ENCODE measurements at places on chromosomes 12 and 14.

DNA sequence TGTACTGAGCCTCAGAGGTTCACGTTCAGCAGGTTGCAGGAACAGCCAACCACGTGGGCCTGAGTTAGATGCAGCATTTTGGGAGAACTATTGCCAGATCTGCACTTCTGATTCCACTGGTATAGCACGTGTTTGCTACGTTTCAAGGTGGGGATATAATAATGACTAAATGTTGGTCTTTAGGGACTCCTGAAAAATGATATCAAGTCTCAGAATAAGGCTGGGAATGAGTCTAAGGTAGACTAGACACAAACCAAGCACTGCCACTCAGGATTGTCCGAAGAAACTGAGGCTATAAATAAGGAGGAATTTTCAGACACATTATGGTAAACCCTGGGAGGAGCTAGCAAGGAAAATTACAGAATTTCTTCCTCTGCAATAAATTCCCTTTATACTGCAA, 98.1 kb downstream of the ESR2 start:
- no peak for DNase-seq

- DNase-seq, result peak; percentile 68
Measured at GRCh38 chr14:92584816-92585215, 71.2 kb downstream of the RIN3 start.

DNA sequence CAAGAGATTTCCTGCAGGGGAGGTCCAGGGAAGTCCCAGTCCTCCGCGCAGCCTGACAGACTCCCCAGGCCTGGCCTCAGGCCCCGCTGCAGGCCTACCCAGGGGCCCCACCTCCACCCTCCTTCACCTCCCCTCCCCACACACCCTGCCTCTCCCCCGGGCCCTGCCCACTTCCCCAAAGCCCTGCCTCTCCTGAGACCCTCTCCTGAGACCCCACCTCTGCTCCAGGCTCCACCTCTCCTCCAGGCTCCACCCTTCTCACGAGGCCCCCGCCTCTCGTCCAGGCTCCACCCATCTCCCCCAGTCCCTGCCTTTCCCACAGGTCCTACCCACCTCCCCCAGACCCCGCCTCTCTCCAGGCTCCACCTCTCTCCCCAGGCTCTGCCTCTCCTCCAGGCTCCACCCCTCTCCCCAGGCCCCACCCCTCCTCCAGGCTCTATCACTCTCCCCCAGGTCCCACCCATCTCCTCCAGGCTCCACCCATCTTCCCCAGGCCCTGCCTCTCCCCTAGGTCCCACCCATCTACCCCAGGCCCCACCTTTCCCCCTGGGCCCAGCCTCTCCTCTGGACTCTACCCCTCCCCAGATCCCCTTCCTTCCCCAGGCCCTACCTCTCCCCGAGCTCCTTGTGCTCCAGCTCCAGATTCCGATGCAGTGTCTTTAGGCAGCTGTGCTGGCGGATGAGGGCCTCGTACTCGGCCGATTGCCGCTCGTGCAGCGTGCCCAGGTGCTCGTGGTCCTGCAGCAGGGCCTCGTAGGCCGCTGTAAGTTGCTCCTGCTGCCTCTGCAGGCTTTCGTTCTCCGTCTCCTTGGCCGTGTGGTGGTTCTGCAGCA, 58.8 kb upstream of the GPR68 start:
- DNase-seq, result peak; percentile 30

GRCh38 chr12:72610854-72611358, 338.7 kb downstream of the TRHDE start:
- DNase-seq, result no peak

GRCh38 chr12:2415568-2415944, 362.8 kb downstream of the CACNA1C start:
- DNase-seq, result no peak

DNA sequence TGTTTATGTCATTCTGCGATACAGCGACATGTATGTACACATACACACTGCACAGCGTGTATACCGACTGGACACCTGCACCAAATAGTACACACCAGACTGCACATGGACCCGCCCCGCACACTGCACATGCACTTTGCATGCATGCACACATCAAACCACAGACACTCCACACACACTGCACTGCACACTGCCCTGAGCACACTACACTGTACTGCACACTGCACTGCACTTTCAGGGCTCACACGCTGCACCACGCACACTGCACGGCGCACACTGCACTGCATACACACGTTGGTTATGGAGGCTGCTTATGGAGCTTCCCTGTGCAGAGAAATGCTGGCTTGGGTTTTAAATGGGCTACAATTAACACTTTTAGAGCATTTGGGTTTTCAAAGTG, 1.6 kb downstream of the PAPLN start:
- no peak for DNase-seq
